Stimulated activated CD4-positive, alpha-beta T cell treated with anti-CD3 and anti-CD28 coated beads, TNF-alpha, amount 100 ng/mL, for 4 hours (primary cell): ENCODE measurements at places on chromosomes 3 and 15.

- DNase-seq: no peak
Observed at GRCh38 chr3:148861277-148861869, 3.7 kb upstream of the CPA3 start.

DNA sequence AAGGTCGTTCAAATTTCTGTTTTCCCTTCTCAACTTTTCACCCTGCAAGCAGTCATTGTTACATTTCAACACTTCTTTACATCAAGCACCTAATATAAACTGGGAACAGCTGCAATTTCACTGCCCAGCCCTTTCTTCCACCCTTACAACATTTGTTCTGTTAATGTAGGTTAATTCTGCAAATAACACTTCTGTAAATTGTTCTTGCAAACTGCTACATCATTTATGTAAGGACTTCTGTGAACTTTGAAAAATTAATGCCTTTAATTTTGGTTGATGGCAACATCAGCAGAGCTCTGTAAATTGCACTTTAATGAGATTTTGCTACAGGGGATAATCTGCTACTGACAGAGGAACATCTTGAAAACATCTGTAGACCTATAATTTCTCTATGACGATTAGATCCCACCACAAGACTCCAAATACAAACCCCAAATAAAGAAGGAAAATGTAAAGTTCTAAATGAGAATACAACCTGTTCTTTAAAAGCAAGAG, 93.5 kb downstream of the ZIC4 start:
- DNase-seq: no peak

DNA sequence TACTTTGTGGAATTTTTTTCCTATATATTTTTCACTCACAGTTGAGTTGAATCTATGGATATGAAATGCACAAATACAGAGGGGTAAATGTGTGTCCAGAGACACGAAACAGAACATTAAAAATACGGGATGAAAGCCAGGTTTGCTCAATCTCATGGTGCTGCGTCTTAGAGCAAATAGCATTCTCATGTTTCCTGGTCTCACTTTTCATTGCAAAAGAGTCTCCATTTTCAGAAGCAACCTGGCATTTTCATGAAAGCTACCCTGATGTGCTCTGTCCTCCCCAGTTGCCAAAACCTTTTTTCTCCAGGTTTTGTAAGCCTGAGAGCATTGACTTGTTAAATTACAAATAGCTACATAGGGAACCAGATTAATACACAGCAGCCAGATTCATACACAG, 49.5 kb upstream of the MBNL1 start:
- no peak for DNase-seq

- no peak for DNase-seq
Observed at GRCh38 chr3:38127611-38128302, 9.2 kb downstream of the ACAA1 start.

DNA sequence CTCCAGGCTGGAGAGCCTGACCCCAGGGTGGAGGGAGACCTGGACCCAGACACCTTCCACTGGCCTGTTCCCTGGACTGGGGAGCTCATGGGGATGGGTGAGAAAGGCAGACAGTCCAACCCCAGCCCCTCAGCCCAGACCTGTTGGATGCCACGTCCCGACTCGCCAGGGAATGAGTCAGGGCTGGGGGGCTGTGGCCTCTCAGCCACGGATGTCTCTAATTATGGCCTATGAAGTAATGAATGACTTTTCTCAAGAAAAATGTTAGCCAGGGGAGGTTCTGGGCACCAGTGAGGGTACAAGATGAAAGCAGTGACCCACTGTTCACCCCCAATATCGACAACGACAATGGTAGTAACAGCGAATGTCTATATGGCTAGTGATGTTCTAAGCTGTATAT, 107.0 kb upstream of the RPL32 start:
- DNase-seq: no peak

DNA sequence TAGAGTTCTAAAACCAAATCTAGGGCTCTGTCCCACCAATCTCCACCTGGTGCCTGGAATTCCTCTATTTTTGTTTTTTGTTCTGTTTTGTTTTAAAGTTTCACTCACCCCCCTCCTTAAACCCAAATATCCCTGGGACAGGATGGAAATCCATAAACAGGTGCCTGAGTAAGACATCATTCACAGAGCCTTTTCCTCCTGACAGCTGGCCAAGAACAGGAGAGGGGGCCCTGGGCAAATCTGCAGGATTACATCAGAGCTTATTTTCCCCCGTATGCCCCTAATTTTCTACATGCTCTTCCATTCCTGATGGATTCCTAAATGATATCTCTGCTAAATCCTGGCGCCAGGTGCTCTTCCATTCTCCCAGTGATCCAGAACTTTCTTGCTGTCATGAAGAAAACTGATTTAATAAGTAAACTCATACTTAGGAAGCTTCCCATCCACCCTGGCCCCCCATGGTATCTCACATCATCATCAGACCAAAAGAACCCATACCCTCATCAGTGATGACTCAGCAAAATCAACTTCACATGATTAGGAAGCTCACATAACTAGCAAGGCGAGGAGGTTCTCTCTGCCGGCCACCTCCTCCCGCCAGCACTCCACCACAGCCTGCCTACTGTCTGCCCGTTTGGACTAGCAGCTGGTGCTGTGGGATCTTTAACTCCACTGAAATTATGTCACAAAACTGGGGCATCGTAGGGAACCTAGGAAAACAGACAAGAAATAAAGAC, 61.0 kb downstream of the LIPC start:
- no peak for DNase-seq

- DNase-seq: no peak
Observed at GRCh38 chr3:52218454-52218853, 7.0 kb downstream of the TLR9 start.

- no peak for DNase-seq
Observed at GRCh38 chr3:52528586-52529375, 4.9 kb downstream of the NT5DC2 start.

GRCh38 chr3:103057003-103057402, 622.2 kb downstream of the ZPLD1 start:
- no peak for DNase-seq

DNA sequence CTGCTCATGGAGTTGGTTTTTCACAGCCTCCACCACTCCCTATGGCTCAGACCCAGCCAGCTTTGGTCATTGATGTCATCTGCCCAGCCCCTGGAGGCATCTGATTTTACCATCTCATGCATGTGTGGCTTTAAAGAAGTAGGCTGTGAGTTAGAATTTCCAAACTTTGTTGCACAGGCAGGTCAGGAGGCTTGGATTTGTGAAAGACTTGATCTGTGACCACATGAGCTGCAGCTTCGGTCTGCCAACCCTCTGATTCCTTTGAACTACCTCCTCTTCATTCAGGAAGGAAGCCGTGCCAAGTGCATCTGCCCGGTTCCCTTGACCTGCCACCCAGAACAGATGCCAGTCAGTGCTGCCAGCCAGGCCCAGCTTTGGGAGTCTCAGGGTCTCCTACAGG, 9.2 kb downstream of the CTXND1 start:
- no peak for DNase-seq

- no peak for DNase-seq
Observed at GRCh38 chr15:63045465-63045840, 2.9 kb downstream of the TPM1 start.

GRCh38 chr15:38696109-38696727, 131.6 kb upstream of the RASGRP1 start:
- no peak for DNase-seq

GRCh38 chr15:31867536-31868442, 162.5 kb upstream of the CHRNA7 start:
- DNase-seq: peak; percentile 21

DNA sequence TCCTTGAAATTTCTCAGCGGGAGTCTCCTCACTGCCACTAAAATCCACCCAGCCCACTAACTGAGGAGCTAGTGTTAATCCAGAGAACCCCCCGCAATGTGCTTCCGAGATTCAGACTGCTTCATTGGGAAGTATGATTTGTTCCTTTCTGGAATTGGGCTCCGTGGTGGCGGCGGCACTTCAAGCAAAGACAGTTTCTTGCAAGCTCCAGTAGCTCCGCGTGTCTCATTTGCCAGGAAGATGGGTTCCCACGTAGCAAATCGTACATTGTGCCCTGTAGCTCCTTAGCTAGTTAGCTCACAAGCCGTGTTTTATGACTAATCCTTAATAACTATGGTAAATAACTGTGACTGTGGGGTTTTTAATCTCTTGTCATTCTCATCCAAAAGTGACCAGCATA, 45.4 kb downstream of the SLC6A1 start:
- no peak for DNase-seq

DNA sequence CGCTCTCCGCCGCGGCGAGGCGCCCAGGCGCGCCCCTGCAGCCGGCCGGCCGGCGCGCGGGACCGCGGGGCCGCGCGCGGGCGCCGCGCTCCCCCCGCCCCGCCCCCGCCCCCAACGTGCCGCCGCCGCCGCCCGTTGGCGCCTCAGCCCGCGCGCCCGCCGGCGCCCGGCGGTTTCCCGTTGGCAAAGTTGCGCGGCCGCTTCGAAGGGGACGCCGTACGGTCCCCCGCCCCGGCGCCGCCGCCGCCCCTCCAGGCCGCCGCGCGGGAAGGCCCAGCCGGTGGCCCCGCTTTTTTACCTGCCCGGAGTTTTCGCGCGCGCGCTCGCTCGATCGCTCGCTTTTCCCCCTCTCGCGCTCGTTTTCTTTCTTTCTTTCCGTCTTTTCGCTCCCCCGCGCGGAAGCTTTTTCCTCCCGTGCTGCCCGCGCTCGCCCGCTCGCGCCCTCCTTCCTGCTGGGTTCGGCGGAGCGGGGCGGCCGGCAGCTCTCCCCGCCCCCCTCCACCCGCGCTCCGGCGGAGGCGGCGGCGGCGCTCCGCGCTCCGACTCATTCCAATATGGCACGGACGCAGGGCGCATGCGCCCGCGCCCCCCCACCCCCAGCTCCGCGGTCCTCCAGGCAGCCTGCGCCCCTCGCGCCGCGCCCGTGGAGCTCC, at the start of gene SFMBT1:
TSS of gene SFMBT1 (minus strand) at position 556 of the 653 bp plus-strand sequence. CDS start 76,945 bp downstream, outside the sequence.
- DNase-seq: peak; percentile 70

DNA sequence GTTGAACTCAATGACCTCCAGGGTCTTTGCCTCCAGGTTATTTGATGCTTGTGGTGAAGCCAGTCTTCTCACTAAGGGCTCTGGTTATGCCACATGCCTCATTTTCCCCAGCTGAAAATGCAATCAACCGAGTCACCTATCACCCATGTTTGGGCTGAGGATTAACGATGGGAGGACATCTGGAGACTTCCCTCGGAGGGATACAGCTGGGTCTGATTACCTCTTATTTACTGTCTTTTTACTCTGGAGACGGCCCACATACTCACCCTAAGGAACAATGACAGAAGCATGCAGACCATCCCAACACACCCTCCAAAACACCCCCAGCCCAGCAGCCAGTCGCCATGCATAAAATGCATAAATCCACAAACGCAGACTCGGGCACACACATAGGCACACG, 187.4 kb downstream of the OPA1 start:
- no peak for DNase-seq

- DNase-seq: no peak
Observed at GRCh38 chr3:109152320-109152719, 15.8 kb downstream of the C3orf85 start.

- no peak for DNase-seq
Observed at GRCh38 chr3:63967675-63968611, 55.4 kb downstream of the PSMD6 start.

GRCh38 chr3:180571831-180572598, 29.9 kb upstream of the TTC14 start:
- DNase-seq: no peak

DNA sequence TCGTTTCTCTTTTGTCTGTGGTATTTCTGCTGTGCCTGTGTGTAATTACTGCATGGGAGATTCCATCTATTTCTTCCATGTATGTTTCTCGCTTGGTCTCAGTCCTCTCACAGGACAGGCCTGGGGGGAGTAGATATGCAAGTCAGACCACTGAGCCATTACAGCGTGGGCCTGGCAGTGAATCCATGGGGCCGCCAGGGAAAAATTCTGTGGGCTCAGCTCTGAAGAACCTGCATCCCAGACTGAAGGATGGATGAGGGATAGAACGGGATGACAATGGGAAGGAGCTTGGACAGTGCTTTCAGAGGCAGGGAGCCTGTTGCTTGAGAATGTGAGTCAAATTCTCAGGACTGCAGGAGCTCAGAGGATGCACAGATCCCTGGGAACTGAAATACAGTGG, 24.8 kb downstream of the GRAMD2A start:
- DNase-seq: no peak

DNA sequence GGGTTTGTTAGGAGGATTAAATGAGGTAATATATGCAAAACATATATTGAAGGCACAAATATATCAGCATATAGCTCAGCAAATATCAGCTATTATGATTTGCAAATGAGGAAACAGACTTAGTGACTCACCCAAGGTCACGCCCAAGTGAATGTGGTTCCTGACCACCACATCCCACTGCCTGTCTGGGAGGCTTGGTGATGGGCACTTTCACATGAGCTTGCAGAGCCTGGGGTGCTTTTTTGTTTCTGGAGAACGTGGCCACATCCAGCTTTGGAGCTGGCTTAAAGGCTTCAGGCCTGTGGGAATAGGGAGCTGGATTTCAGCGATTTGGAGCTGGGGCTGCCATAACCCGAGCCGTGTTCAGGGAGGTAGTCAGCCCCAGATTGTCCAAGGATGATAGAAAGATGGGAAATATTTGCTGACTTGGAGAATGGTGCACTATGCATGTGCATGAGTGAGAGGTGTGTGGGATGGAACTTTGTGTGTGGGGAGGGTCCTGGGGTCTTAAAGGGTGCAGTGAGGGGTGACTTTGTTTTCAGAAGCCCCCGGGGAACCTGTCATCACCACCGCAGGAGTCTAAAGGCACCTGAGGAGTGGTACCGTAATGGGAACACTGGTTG, 12.0 kb upstream of the FGD5 start:
- DNase-seq: no peak

- no peak for DNase-seq
Observed at GRCh38 chr3:195160908-195161434, 110.0 kb downstream of the XXYLT1 start.

DNA sequence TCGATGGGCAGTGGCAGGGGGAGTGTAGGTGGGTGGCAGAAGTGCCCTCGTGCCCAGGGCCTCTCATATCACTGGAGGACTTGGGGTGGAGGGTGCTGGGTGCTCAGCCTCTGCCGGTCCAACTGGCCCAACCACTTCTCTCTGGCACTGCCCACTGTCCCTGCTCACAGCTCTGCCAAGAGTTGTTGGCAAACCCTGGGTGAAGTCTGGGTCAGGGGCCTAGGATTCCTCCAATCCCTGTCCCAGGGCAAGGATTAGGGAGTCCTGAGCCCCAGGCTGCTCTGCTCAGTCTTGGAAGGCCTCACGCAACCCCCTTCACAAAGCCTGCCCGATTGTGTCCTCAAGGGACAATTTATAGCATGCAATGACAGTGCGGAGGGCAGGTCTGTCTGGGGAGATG, 5.2 kb upstream of the PRKCD start:
- DNase-seq: no peak

DNA sequence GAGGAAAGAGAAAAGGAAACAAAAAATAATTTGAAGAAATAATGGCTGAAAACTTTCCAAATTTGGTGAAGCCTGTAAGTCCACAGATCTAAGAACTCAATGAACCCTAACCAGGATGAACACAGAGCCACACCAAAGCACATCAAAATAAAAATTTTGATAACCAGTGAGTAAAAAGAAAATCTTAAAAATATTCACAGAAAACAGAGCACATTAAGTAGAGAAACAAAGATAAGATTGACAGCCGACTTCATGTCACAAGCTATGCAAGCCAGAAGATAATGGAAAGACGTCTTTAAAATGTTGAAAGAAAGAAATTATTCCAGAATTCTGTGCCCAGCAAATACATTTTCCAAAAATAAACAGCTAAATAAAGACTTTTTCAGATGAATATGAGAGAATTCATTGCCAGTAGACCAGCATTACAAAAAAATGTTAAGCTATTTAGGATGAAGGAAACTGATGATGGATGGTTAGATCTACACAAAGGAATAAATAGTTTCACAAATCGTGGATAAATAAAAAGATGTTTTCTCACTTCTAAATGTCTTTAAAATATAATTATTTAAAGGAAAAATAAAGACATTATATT, 140.2 kb upstream of the SKOR1 start:
- no peak for DNase-seq
